Activated T-cell treated with anti-CD3 and anti-CD28 coated beads for 24 hours (primary cell): ENCODE measurements at places on chromosomes 12 and 14.

GRCh38 chr12:63841571-63841970 is 2.9 kb upstream of the SRGAP1 start:
- DNase-seq, result no peak

- peak; percentile 2 for DNase-seq
Observed at GRCh38 chr12:90959538-90960139, 4.7 kb upstream of the CCER1 start.

DNA sequence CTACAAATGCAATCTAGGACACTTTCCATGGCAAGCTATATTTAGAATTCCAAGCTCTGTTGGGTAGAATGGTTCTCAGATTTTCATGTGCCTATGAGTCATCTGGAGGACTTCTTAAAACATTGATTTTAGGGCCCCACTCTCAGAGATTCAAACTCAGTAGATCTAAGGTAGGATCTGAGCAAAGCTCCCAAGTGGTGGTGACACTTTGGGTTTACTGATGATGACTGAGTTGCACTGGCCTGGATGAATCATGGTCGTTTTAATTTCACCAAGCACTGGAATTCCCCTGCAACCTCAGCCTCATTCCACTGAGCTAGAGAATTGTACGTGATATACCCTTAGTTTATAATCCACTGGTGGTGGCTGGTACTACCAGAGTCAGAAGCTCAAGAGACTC is 86.5 kb downstream of the PPM1H start:
- no peak for DNase-seq

DNA sequence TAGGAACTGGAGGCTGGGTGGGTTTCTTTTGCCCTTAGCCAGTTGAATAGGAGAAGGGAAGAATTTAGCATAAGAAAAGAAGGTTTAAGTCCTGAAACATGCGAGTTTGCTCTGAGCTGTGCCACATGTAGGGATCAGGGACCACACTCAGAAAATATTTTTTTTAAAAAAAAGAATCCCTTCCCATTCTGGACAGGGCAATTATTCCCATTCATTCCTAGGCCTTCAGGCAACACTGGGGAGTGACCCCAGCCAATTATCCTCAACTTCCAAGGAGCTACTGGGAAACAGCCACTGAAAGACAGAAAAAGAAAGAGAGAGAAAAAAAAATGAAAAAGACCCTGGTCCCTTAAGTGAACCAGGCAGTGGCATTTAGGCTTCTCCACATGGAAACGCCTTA is 115.1 kb downstream of the RIN3 start:
- no peak for DNase-seq

GRCh38 chr12:106308611-106309010 is 6.1 kb downstream of the TCP11L2 start:
- DNase-seq, result no peak
